ENCODE measurements at places on chromosomes 16 and 17. TPM values are rescaled to one million over a fixed set of nuclear protein-coding genes. Genes with fewer than 3 reads are reported as not detected.
A peak's percentile ranks its signal among the peaks of the same experiment; 100 is the strongest.

DNA sequence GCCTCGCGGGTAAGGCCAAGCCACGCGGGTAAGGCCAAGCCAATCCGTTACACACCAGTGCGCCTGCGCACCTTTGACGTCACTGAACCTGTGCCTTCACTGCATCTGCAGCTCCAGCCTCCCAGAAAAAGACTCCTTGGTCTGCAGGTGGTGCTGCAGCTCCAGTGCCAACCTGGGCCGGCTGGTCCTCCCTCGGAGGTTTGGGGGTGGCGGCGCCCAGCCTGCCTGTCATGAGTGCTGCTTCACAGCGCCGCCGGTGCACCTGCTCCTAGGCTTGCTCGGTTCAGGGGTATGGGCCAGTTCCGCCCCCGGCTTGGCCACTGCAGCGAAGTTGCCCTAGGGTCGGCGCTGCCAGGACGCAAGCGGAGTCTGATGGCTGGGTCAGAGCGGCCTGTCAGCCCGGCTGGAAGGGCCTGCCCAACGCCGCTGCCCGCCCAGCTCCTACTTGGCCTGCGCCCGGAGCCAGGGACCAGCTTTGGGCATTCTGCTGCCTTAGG is 146.6 kb downstream of the USP22 start:
- DNase-seq = no peak

The KRT12 gene
- total RNA-seq = not detected

DNA sequence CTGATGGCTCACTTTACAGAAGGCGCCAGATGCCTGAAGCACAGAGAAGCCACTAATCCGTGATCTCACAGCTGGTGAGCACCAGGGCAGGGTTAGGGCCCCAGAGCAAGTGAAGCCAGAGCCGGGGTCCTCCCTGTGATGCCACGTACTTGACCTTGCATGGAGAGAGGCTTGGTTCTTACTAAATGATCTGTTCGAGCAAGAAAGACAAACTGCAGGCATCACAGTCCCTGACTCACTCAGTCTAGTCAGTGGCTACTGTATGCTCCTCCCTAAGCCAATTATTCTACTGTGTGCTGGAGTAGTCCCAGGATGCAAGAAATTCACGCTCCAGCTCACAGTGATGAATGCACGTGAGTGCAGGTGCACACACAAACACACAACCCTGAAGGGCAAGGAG is 55.4 kb downstream of the SDK2 start:
- DNase-seq = no peak

The RRAD gene
- 173 TPM for total RNA-seq

- DNase-seq = no peak
Observed at GRCh38 chr17:63247706-63248105, 198.4 kb downstream of the CYB561 start.

DNA sequence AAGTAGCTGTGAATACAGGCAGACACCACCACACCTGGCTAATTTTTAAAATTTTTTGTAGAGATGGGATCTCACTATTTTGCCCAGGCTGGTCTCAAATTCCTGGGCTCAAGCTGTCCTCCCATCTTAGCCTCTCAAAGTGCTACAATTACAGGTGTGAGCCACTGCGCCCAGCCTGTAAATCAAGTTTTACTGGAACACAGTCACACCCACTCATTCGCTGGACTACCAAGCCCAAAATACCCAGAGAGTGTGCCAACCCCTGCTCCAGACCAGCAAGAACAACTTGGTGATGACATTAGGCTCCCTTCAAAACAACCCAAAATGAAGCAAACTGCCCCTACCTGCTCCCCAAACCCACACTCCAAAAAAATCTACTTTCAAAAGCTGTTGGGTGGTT is 36.0 kb downstream of the TVP23A start:
- no peak for DNase-seq

- no peak for DNase-seq
Observed at GRCh38 chr16:9650284-9650683, 531.9 kb downstream of the GRIN2A start.

GRCh38 chr17:81322271-81323082 is 27.4 kb upstream of the SLC38A10 start:
- DNase-seq = no peak

- DNase-seq = no peak
Observed at GRCh38 chr16:49980166-49980565, 44.9 kb upstream of the CNEP1R1 start.

DNA sequence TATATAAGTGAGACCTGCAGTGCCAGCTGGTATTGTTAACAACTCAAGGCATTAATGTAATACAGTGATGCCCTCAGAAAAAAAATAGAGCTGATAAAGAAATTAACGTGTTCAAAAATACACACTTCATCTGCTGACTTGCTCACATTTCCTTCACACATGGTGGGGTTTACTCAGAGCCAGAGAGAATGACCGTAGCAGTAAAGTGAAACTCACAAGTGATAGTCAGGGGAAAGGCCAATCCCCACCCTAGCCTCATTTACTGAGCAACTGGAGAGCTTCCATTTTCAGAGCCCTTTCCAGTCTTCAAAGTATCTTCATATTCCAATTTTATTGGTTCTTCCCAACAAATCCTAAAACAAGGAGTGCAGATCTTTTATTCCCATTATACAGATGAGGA is 74.0 kb upstream of the HLF start:
- no peak for DNase-seq

The RAB37 gene
- 0.89 TPM for total RNA-seq

DNA sequence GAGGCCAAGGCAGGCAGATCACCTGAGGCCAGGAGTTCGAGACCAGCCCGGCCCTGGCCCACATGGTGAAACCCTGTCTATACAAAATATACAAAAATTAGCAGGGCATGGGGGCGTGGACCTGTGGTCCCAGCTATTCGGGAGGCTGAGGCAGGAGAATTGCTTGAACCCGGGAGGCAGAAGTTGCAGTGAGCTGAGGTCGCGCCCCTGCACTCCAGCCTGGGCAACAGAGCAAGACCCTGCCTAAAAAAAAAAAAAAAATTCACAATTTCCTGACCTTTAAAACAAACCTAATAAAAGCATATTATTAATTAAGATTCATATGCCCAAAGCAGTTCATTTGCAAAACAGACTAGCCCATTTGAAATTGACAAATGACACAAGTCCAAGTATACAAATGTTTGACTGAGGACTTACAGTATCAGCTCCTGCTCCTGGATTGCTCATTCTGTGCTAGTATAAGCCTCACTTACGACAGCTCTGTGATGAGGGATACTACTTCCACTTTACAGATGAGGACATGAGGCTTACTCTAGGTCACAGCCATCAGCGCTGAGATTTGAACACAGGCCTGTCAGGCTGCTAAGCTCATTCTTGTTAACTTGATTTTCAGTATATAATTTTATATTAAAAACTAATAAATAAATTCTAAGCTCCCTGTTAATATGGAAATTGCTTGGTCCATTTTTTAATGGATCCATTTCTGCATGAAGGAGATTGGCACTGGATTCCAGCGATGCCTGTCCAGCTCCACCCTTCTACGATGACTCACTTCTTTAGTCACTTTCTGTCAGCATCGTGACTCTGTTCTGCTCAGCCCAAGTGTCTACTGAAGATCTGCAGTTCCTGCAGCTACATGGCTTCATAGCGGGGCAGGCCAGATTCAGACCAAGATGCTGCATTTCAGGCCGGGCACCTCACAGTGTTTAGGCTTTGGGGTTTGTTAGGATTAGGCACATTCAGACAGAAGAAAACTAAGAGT is 88.2 kb downstream of the WDR59 start:
- no peak for DNase-seq

- DNase-seq = no peak
Observed at GRCh38 chr16:9176547-9177418, 85.3 kb downstream of the HAPSTR1 start.

DNA sequence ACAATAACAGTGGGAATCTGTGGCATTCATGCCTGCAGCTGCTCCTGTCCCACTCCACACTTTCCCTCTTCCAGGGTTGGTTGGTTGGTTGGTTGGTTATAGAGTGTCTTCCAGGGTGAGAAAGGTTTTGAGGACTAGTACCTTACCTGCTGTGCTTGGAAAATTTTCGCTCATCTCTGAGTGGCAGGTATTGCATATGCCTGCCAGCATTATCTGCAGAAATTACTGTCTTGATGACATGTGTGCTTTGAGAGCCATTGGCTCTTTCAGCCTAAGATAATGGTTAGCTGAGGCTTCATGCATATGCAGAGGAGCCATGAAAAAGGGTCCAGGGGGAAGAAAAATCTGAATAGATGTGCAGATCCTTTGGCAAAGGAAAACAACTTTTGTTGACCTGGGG is 131.8 kb downstream of the BCAS3 start:
- no peak for DNase-seq

The TMEM220 gene
- 6.5 TPM for total RNA-seq

The ASGR2 gene
- total RNA-seq = 0.33 TPM

The RNF112 gene
- total RNA-seq = 0.67 TPM

DNA sequence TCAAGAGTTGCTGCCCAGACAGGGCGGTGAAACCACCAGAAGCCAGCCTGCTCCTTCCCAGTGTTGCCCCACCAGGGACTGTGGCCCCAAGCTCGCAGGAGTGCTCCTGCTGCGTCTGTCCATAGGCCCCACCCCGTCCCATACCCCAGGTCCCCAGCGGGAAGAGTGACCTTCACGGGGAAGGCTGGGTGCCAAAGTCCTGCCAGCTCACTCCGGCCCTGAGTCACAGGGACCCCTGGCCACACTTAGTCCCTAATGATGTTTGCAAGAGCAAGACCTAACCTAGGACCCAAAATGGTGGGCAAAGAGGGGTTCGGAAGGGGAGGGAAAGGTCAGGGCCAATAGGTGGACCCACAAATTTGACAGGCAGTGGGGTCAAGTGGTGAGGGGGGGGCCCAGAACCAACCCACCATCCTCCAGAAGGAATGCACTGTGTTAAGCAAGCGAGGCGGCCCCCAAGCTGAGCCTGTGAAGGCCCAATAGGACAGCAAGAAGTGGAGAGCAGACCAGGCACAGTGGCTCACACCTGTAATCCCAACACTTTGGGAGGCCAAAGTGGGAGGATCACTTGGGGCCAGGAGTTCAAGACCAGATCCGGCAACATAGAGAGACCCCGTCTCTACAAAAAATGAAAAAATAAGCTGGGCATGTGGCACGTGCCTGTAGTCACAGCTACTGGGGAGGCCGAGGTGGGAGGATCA is 3.3 kb downstream of the DOK4 start:
- DNase-seq = no peak

The CLEC18A gene
- total RNA-seq = 0.47 TPM

- no peak for DNase-seq
Observed at GRCh38 chr16:19218581-19218980, 50.5 kb downstream of the SYT17 start.

GRCh38 chr16:76749780-76750375 is 441.1 kb upstream of the MON1B start:
- DNase-seq = no peak

The USB1 gene
- total RNA-seq = 43.2 TPM

DNA sequence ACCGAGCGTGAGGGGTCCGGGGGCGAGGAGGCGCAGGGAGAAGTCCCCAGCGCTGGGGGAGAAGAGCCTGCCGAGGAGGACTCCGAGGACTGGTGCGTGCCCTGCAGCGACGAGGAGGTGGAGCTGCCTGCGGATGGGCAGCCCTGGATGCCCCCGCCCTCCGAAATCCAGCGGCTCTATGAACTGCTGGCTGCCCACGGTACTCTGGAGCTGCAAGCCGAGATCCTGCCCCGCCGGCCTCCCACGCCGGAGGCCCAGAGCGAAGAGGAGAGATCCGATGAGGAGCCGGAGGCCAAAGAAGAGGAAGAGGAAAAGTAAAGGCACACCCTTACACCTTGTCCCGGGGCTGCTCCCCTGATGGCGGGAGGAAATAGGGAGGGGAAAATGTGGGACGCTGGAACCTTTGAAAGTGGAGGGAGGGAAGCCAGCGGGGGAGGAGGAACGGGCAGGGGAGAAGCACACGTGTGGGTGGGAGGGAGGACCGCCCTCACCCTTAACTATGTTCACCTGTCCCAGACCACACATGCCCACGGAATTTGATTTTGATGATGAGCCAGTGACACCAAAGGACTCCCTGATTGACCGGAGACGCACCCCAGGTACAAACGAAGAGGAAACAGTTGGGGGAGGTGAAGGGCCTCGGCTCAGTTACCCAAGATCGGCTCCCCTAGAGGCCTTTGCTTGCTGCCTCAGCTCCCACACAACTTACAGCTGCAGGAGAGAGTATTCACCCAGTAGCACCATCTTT is 916 bp downstream of the PAGR1 start:
- DNase-seq = peak; percentile 77

The ARHGDIG gene
- total RNA-seq = 5.9 TPM

- DNase-seq = no peak
Observed at GRCh38 chr17:36979565-36979941, 30.8 kb downstream of the AATF start.

DNA sequence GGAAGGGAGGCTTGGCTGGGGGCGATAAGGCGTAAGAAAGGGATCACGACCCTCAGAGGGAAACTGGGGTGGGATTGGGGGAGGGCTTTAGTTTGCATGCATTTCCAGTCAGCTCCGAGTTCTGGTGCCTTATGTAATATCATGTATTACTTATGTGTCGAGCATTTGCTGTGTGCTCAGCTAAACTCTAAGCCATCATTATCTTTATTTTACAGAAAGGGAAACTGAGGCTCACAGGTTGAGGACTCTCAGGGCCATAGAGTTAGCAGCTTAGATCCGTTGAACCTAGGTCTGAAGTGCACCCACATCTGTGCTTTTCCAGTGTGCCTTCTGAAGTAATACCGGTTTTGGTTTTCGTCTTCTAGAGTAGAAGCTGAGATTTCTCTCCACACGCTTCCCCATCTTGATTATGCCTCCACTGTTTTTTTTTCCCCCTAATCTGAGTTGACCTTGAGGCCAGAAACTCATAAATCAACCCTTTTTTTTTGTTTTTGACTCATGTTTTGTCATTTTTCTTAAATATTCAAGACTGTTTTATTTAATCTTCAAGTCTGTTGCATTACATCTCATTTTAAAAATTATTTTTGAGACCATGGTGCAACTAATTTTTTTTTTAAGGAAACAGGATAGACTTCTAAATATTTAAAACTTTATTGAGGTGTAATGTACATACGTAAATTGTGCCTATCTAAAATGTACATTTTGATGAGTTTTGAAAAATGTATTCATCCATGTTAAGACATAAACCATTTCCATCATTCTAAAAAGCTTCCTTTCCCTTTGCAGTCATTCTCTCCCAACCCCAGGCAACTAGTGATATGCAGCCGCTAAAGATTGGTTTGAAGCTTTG is 741 bp downstream of the CYB5B start:
- no peak for DNase-seq

The ABCA9 gene
- total RNA-seq = 11.8 TPM

The RECQL5 gene
- total RNA-seq = 6.2 TPM
